ENCODE measurements at places on chromosomes 16 and 17.

- peak; percentile 64 for DNase-seq
Measured at GRCh38 chr16:23996258-23996955, 160.6 kb downstream of the PRKCB start.

- no peak for DNase-seq
Measured at GRCh38 chr17:77475016-77475976, 334.5 kb downstream of the SEC14L1 start.

GRCh38 chr17:1231456-1231855 lies 38.8 kb upstream of the BHLHA9 start:
- no peak for DNase-seq

DNA sequence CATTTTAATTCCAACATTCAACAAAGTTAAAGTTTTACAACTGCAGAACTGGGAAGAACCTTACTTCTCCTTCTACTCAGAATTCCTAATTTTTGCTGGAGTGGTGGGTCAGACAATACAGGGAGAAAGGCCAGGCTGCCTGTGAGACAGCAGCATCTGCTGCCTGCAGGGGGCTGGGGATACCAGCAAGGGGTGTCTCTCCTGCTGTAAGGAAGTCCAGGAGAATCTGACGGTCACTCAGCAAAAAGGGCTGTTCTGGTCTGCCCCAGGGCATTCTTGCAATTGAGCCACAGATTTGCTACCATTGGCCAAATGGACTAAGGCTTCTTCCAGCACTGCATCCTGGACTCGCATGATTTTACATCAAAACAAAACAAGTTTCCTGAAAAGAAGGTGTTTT lies 426.6 kb upstream of the CDH11 start:
- DNase-seq, result no peak

- DNase-seq, result no peak
Measured at GRCh38 chr16:58435779-58436178, 43.5 kb downstream of the GINS3 start.

- DNase-seq, result no peak
Measured at GRCh38 chr16:1102333-1102700, 6.3 kb upstream of the C1QTNF8 start.

- DNase-seq, result no peak
Measured at GRCh38 chr17:17792037-17792550, 44.7 kb downstream of the SREBF1 start.
